Retinal pigment epithelial cell (primary cell): ENCODE measurements at places on chromosomes 7 and 10.

DNA sequence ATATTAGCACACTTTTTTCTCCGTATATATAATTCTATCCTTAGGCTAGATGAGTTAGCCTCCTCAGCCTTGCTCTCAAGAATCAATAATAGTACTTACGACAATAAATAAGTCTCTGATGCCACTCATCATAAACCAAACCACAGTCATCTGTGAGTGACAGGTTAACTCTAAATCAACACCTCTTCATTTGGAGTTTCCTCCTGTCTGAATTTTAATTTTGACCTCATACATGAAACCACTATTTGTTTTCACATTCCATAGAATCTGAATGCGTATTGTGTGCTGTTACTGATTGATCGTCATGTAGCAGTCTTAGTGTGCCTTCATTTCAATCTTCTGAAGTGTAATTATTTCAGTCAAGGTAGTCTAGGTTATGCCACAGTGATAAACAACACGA lies 85.8 kb downstream of the HGF start:
- DNase-seq, result no peak

DNA sequence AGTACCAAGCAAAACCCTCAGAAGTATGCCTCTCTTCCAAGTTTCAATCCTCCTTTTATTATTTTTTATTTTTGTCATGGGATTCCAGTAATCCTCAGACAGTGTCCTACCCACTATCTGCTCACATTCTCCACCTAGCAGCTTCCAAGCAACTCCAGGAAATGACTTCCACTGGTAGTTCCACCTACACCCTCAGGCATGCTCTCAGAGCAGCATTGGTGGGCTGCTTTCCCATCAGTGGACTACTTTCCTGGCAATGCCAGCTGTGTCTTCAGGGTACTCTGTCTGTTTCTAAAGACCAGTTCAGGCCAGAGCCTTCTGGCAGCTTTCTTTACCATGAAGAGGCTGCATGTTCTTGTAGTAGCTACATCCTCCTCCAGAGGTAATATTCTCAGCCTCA lies 244.0 kb downstream of the HGF start:
- DNase-seq, result no peak

DNA sequence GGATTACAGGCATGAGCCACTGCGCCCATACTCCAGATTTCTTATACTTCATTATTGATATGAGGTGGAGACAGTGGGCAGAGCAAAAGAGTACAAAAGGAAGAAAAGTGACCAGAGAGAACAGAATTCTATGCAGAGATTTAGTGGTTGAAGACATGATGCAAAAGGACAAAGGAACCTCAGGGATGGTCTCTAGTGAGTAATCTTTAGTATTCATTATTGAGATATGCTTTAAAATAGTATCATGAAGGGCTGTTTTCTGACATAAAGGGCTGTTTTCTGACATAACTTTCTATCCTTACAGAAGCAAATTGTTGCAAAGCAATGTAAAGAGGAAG lies 81.2 kb upstream of the OIT3 start:
- no peak for DNase-seq

GRCh38 chr10:130804281-130804680 lies 507.2 kb downstream of the TCERG1L start:
- DNase-seq, result no peak

GRCh38 chr7:136104269-136104603 lies 127.1 kb upstream of the MTPN start:
- peak; percentile 3 for DNase-seq

DNA sequence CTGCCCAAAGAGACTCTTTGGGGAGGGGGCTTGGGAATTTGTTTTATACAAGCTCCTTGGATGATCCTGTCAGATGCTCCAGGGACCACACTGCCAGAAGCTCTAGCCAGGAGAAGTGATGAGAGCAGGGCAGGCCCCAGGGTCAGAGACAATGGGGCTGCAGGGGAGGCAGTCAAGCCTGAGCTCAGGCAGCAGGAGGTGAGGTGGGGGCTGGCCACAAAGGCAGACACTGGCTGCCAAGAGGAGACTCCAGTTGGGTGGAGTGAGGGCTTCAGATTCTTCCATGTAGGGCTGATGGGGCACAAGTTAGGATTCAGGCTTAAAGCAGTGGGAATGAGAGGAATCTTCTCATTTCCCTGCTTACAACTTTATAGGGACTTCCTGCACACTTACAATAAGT lies 35.6 kb upstream of the LOXL4 start:
- DNase-seq, result no peak

GRCh38 chr10:112308125-112308502 lies 24.9 kb downstream of the TECTB start:
- no peak for DNase-seq

- no peak for DNase-seq
Observed at GRCh38 chr7:49159536-49159935, 235.2 kb downstream of the CDC14C start.

GRCh38 chr10:126058104-126058503 lies 161.7 kb downstream of the FANK1 start:
- DNase-seq, result no peak

- DNase-seq, result no peak
Observed at GRCh38 chr10:70673043-70673928, 980 bp downstream of the ADAMTS14 start.

DNA sequence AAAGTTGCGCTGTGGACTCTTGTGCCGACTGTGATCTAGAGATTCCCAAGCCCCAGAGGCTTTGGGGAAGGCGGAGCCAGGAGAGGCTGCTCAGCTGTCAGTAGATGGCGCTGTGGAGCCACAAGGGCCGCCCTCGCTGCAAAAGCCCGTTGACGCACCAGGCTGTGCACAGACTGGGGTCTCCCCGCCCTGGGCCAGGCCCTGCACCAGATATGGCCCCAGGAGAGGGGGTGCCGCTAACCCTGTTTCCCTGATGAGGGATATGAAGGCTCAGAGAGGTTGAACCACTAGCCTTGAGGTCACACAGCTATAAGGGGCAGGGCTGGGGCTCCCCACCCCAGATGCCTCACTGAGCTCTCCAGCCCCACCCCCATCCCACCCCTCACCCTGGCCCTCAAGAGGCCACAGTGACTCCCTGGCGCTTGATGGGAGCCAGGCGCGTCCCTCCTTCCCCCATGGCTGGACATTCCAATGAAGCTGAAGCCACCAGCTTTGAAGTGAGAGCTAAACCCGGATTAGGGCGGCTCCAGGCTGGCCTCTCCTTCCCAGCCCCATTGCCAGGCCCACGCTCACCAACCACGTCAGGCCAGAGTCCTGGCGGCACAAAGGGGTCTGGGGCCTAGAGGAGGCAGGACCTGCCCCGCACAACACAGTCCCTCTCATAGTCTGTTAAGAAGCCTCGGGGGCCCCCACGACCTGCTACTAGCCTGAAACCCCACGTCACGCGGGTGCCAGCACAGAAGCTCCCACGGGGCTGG lies 26.4 kb downstream of the MYL10 start:
- DNase-seq, result peak; percentile 82

GRCh38 chr7:22726907-22727713 lies at the start of gene IL6:
Gene IL6 (plus strand): TSS chr7:22727200. CDS start chr7:22727263, 63 bp downstream.
- DNase-seq, result peak; percentile 88

DNA sequence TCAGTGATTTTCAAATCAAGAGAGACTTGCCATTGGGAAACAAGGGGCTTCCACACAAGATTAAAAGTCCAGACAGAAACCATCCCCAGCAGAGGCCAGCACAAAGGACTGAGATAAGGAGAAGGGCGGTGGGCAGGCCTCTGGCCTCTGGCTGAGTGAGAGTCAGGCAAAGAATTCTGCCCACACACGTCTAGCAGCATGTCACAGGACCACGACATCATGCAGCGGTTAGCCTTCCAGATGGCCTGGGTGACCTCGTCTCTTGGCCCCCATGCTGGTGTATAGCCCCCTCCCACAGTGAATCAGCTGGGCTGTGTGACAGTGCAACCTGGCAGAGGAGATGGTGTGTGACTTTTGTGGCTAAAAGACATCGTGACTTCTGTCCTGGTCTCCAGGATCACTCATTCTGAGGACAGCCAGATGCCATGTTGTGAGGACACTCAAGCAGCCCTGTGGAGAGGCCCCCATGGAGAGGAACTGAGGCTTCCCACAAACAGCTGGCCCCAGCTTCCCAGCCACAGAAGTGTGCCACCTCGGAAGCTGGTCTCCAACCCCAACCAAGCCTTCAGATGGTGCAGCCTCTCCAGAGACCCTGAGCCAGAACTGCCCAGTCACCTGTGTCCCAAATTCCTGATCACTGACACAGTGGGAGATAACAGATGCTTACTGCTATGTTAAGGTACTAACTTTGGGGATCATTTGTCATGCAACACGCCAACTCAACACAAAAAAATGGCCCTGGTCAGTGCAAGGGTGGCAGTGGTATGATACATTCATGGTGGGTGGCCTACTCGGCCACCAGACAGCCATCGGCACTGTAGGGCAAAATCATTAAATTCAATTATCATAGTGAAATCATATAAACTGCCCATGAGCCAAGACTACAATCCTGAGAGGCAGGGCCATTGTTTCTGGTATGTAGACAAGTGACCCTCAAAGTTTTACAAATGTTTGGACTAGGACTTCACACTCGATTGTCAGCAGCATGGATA lies 73.2 kb downstream of the TNS3 start:
- DNase-seq, result no peak

DNA sequence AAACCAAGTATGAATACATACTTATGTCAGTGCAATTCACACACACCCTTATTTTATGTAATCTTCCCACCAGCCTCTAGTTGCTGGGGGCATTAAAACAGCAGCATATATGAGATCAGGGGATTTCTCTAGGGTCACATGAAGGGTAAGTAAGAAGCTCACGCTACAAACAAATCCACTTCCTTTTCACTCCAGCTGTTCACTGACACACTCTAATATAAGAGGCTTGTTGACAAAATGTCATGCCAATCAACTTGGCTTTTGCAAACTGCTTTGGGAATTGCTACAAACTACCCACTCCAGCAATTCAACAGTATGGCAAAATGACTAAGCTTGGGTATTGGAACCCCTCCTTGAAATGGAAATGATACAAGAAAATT lies 10.3 kb downstream of the FAM3C start:
- peak; percentile 43 for DNase-seq

DNA sequence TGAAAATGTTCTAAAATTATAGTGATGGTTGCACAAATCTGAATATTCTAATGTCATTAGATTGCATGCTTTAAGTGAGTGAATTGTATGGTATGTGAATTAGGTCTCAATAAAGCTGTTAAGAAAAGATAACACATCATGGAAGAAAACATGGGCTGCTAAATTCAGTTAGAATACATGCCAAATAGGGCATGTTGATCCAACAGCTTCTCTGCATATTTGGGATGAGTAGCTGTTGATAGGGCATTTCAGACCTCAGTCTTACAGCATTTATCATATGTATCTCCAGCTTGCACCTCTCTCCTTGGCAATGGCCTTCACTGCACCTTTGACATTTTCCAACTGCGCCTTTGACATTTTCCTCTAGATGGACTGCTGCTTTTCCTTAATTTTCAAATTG lies 13.2 kb downstream of the CREB5 start:
- no peak for DNase-seq

GRCh38 chr10:72259491-72260238 lies 14.1 kb upstream of the DDIT4 start:
- no peak for DNase-seq

DNA sequence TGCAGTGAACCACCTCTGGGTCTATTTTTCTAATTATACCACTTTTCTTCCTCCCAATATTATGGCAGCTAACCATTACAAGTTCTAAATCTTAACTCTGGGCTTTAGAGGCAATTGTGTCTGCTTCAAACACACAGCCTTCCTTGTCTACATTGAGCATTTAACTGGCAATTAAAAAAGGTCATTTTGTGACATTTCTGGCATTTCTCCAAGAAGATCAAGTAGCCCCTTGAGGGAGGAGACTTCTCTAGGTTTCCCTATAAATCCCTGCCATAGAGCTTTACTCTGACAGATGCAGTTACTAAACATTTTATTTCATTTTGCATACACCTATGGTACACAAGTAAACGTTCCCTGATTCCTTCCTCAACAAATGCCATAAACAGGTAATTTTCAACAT lies 33.4 kb upstream of the FAM133B start:
- DNase-seq, result no peak

GRCh38 chr10:7412928-7413282 lies 2.1 kb upstream of the SFMBT2 start:
- no peak for DNase-seq

GRCh38 chr7:157395206-157395605 lies 58.4 kb downstream of the DNAJB6 start:
- no peak for DNase-seq

DNA sequence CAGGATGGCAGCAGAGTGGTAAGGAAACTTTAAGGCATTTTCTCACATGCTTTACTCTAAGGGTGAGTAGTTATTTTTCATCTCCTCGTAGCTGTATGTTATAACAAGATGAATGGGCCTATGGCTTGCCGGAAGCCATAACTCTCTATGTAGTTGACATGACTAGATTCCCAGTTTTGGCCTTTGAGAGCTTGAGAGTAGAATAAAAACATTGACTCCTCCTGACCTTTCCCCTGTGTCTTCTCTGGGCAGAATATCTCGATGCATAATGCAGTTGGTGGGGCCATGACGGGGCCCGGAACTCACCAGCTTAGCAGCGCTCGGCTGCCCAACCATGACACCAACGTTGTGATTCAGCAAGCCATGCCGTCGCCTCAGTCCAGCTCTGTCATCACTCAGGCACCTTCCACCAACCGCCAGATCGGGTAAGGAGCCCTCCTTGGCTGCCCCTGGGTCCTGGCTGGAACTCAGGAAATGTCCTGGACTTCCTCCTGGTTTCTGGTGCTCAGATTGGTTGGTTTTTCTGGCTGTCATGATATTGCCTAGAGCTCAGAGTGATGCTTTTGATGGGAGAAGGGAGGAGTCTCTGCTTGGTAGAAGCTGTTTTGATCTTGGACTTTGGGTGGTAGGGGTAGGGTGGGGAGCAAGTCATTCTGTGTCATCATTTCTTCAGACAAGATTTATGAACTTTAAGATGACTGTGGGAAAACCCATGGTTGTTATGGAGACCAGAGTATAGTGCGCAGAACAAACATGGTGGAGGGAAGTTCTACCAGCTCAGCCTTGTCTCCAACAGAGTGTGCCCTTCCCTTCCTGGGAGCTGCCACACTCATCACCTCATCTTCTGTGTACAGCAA lies 158.0 kb downstream of the CREB5 start:
- no peak for DNase-seq

- DNase-seq, result peak; percentile 80
Observed at GRCh38 chr10:6786579-6787031, 206.5 kb upstream of the PRKCQ start.

DNA sequence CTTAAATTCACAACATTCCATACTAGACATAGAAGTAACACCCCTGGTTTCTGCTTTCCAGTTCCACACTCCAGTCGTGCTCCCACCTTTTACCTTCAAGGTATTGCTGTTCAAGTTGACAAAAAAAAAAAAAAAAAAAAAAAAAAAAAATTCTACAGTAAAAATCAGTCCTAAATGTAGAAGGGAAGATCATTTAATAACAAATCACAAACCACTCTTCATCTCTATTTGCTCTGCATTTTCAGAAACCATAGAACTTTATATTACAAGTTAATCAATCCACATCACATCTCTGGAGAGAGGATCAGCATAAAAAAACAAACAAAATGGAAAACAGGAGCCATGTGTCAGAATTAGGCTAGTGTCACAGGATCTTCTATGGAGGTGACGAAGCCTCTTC lies 206.3 kb upstream of the KLF14 start:
- no peak for DNase-seq

DNA sequence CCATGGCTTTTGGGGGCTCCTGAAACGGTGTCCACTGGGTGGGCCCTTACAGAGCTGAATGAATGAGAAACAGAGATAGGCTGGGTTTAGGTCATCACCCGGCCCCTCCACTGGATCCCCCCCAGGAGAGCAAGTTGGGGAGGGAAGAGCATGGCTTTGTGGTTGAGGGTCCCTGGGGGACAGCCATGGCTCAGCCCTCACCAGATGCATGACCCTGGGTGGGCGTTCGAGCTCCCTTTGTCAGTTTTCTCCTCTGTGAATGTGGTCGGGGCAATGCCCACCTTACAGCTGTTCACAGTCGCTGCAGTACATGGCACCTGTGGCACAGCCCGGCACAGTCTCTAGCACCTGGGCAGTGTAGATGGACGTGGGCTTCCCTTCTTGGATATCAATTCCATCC lies 40.6 kb upstream of the CXCL12 start:
- DNase-seq, result no peak
